ENCODE measurements at places on chromosomes 3 and 15.

DNA sequence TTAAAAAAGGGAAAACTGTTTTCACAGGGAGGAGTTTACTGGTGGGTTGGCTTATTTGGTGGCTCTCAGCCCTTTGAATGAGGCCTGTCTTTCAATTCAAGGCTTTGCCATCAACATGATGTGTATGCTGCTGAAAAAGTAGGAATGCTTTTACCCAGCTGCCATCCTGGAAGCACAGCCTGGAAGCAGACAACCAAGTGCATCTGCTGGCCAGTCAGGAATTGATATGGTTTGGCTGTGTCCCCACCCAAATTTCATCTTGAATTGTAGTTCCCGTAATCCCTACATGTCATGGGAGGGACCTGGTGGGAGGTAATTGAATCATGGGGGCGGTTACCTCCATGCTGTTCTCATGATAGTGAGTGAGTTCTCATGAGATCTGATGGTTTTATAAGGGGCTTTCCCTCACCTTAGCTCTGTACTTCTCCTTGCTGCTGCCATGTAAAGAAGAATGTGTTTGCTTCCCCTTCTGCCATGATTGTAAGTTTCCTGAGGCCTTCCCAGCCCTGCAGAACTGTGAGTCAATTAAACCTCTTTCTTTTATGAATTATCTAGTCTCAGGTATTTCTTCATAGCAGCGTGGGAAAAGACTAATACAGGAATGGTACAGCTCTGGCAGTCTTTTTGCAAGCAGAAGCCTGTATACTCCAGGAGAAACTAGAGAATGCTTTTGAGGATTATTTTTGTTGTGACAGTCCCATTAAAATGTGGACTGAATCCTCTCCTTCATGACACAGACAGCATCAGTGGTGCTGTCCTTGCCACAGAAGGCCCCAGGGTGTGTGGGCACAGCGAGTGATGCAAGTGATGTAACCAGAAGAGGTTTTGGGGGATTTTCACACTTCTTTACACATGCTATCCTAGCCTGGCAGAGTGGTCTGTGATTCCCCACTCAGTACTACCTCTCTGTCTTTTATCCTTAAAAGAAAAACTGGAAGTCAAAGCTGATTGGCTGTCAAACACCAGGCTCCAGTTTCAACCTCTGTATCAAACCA is 20.0 kb downstream of the PLCL2 start:
- DNase-seq = no peak

GRCh38 chr15:40048211-40048792 is 9.3 kb upstream of the SRP14 start:
- no peak for DNase-seq

- DNase-seq = no peak
These were observed 181.6 kb downstream of the MEGF11 start for GRCh38 chr15:66071921-66072295.

DNA sequence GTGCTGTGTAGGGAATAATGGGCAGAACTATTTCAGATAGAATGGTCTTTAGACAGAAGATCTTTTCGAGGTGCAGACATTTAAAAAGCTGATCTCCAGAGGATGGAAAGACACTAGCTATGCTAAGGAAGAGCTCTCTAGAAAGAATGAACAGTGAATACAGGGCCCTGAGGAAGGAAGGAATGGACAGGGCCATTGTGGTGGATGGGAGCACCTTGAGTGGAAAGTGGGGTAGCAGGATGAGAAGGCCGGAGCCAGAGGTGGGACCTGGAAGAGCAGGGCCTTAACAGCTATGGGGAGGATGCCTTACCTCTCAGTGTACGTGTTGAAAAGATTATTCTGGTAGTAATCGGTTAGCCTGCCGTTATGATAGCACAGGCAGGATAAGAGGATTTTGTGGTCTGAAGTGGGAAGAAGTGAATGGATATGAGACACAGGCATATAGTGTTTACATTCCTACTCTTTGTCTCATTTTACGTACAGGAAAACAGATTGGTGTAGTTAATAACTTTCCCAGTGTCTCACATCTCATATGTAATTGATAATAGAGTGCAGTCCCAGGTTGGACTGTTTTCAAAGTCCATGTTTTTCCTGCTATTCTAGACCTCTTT is 172.4 kb downstream of the KLHL25 start:
- DNase-seq = no peak

GRCh38 chr3:128996200-128996599 is 2.3 kb upstream of the CFAP92 start:
- DNase-seq = no peak

DNA sequence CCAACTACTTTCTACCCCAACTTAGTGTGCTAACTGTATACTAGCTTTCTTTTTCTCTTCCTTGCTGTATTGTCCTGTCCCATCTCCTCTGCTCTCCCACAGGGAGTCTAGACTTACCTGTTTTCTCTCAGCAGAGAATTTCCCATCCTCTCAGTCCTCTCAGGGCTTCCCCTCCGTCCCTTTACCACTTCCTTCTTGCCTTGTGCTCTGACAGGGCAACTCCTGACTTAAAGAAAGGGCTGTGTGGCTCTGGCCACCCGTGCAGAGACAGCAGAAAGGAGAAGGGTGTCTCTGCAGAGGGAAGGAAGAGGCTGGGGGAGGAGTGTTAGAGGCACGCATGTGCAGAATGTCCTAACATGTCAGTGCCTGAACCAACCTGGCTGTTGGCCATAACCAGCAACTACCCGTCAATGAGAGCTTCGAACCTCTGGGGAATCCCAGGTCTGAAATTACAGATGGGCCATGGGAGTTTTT is at the start of gene GCSAM:
Gene GCSAM (minus strand): TSS at position 274 of the 474 bp plus-strand sequence. CDS start 128 bp downstream, at position 146.
- peak; percentile 40 for DNase-seq
